ENCODE measurements at places on chromosomes 4 and X.

GRCh38 chr4:188596021-188596420 lies 456.8 kb downstream of the TRIML1 start:
- DNase-seq, result no peak

DNA sequence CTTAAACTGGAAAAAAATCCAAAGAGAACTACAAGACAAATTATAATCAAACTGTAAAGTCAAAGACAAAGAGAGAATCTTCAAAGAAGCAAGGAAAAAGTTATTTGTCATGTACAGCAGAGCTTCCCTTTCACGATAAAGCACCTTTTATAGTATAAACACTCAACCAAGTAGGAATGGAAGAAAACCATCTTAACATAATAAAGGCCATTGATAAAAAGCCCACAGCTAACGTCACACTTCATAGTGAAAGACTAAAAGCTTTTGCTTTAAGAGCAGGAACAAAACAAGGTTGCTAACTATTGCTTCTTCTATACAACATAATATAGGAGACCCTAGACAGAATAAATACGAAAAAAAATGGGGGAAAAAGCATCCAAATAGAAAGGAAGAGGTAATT lies 595.7 kb upstream of the POU3F4 start:
- DNase-seq, result no peak

GRCh38 chrX:132636080-132636479 lies 147.2 kb upstream of the MBNL3 start:
- no peak for DNase-seq

GRCh38 chrX:65522739-65523372 lies 11.7 kb downstream of the LAS1L start:
- DNase-seq, result no peak

DNA sequence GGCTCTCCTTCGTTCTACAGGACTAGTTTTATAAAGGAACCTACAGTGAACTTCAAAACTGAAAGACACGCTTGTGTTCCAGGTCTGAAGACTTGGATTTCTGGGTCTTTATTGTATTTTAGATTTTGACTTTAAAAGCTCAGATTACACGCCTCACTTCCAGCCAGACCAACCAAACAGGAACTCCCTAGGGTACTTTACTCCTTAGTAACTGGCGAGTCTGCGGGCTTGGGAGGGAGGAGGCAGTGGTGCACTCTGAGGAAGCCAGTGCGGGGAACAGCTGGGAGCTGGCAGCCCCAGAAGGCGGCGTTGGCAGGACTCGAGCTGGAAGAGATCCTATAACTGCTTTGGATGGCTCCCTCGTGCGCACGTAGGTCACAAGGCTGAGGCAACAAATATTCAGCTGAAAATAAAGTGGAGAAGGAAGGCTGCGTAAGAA lies 391 bp upstream of the PHKA1 start:
- DNase-seq, result no peak

DNA sequence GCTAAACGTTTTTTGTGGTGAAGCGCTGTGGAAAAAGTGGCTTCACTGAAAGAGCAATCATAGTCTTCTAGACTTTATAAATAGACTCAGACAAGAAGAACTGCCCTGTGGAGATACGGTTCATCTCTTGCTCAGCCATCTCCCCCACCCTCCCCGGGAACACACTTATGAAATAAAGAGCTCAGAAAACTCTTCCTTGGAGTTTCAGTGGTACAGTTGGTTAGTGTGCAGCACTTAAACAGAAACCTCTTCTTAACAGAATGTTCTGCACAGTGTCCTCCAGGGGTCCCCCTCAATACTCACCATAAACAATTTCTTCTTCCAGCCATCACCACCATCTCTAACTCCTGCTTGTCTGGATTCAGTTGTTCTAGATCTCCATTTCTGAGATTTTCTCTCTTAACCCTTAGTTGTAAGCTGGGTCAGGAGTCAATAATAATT lies 313.0 kb downstream of the ARHGAP10 start:
- no peak for DNase-seq

DNA sequence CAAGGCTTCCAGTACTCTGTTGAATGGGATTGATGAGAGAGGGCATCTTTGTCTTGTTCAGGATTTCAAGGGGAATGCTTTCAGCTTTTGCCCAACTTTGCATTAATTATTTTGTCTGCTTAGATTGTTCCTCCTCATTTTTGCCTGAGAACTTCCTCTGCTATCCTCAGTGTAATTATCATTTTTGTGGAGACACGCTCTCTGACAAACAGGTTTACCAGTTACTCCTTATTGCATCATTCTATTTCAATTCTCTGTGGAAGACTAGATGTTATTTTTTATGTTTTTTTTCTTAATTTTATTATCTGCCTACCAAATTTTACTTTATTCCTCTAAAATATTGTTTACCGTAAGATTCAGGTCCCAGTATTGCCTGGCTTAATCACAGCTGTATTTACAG lies 349.2 kb downstream of the ADGRL3 start:
- DNase-seq, result no peak

GRCh38 chr4:164935363-164935762 lies 42.1 kb downstream of the TRIM61 start:
- DNase-seq, result no peak

All from stimulated activated naive CD8-positive, alpha-beta T cell treated with anti-CD3 and anti-CD28 coated beads, Interleukin-15, amount 100 ng/mL, for 72 hours (primary cell).